ENCODE measurements at places on chromosomes 4 and X.

DNA sequence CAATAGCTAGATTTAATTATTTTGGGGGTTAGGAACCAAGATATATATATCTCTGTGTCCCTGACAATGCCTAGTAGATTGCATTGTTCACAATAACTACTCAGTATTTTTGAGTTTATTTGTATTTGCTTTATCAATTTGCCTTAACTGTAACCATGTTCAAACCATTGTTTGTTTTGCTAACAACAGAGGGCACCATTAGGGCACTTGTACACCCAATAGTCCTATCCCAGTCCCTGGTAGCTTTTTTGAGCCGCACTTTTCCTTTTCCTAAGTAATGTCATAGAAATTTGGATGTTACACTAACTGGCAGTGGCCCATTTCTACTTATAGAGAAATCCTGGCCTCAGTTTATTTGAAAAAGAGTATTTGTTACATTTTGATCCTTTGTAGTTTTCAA lies 575 bp upstream of the KLHL5 start:
- no peak for DNase-seq

DNA sequence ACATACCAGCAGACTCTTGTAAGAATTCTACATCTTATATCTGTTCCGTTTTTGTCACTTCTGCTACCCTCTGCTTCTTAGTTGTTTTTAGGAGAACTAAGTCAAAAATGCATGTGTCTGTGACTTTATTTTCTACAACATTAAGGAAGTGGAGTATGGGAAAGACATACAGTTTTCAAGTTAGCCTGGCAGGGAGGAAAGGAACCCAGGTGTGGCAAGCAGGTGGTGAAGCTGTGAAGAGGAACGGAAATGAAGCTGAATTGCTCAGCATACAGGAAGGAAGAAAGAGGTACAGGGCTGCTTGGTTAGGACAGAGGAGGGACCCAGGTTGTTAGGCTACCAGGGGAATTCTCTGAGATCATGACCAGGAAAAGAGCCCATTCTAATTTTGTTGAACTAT lies 9.4 kb downstream of the GPRIN3 start:
- no peak for DNase-seq

DNA sequence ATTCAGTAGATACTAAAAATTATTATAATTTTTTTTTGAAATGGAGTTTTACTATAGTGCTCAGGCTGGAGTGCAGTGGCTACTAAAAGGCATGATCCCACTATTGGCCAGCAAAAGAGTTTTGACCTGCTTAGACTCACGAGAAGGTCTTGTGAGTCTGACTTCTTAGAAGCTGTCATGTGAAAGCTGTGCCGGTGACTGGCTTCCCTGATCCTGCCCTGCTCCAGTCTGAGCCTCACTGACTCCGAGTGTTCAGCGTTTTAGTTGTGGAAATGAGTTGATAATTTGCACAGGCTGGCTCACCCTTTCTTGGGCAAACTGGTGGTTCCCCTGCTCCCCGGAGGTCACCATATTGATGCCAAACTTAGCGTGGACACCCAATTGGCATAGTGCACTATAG lies 16.4 kb upstream of the CXCL8 start:
- DNase-seq = no peak

DNA sequence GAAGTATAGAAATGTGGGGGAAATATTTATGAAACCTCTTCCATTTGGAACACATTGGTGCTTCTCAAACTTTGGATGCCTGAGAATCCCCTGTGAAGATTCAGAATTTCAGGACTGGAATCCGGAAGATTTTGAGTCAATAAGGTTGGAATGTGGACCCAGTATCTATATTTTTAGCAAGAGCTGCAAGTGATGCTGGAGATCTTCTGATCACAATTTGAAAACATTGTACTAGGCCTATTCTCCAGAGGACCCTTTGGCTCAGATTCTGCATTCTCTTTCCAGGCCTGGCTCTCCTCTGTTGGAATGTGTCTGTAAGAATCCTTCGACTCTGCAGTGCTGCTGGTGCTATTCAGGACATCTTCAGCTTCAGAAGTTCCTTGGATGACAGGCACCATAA lies 2.4 kb upstream of the PKD2 start:
- no peak for DNase-seq

- no peak for DNase-seq
Measured at GRCh38 chr4:142036795-142037583, 400.6 kb downstream of the IL15 start.

DNA sequence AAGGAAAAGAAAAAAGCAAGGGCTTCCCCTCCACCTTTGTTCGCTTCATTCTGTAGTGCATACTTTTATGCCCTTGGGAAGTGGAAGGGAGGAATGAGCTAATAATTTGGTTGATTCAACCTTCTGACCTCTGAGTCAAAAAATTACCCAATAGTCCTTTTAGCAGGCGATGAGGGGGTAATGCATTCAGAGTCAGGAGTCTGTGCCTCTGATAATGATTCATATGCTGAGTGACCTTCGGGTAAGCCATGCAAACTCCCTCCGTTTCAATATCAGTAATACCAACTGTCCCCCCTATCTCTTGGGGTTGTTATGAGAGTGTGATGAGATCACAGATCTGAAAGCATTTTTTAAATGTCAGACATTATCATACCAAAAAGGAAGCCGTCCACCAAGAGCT lies 41.6 kb upstream of the ACSL4 start:
- DNase-seq = no peak
